Muscle of leg (tissue), 16 donors: ENCODE measurements at places on chromosomes 12 and 14. TPM values are rescaled to one million over a fixed set of nuclear protein-coding genes. Genes with fewer than 3 reads are reported as not detected.

Gene POTEG
- not detected for total RNA-seq

DNA sequence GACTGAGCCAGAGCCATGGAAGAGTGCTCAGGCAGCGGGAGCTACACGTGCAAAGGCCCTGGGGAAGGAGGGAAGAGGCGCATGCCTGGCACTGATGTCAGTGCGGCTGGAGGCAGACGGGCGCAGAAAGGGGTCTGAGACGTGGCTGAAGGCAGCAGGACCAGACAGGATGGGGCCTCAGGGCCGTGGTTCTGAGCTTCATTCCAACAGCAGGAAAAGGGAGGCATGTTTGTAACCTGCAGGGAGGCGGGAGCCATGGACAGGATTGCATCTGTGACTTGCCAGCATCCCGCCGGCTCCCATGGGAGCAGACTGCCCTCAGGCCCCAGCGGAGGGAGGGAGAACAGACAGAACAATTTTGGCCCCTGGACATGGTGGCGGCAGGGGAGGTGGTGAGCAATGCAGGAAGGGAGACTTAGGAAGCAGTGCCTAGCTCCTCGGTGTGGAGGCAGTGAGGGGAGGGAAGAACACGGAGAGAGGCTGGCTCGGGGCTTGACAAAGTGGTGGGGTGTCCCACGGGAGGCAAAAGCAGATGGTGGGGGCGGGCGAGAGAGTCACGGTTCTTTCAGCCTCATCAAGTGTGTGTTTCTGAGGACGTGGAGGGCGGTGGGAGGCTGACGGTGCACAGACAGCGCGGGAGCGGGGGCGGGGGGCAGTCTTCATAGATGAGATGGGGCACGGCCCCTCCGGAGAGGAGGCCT lies 33.3 kb upstream of the INF2 start:
- DNase-seq = no peak

DNA sequence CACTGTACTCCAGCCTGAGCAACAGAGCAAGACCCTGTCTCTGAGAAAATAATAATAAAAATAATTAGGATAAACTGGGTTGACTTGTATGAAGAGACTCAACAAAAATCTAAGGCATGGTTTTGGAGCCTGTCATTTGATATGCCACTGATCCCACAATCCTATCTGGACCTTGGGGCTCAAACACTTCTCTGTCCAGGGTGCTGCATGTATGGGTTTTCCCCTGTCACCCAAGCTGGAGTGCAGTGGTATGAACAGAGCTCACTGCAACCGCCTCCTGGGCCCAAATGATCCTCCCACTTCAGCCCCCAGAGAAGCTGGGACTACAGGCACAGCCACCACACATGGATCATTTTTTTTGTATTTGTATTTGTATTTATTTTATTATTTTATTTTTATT lies 5.3 kb upstream of the VSIG10 start:
- DNase-seq = no peak

GRCh38 chr12:126607867-126608266 lies 1542.6 kb downstream of the AACS start:
- DNase-seq = no peak

DNA sequence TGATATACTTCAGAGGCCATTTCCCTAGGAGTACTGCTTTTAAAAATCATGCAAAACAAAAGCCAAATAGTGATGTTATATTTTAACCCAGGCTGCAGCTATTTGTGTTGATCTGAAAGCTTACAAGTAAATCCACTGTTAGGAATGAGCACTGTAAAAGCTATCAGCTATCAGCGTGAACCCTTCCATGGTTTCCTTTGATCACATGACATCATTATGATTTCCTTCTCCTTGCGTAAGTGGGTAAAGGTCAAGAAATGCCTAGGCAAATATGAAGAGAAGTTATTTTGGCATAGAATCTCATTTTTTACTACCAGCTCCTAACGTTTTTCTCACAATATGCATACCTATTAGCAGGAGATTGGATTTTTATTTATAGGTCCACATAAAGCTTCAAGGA lies 48.6 kb upstream of the CATSPERB start:
- no peak for DNase-seq

Gene TMTC2
- 12.6 TPM for total RNA-seq

DNA sequence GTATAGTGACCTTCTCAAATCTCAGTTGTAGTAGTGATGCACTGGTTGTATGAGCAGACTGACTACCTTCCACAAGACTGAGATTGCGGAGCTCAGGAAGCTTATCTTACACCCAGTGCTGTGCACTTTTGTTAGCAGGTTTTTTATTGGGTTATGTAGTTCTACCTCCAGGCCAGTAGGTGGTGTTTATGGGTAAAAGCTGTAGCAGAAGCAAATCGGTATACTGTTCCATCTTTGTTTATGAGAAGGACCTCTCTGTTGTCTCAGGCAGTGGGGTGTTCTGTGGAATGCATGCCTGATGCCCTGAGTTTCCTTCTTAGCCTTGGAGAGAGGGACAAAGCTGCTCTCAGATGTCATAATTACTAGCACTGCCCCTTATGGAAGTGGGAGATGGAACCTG lies 217.8 kb downstream of the LRFN5 start:
- no peak for DNase-seq

Gene CLEC2D
- total RNA-seq = 8.5 TPM

GRCh38 chr14:34470319-34470718 lies 8.3 kb upstream of the SPTSSA start:
- DNase-seq = no peak

Gene IQSEC3
- total RNA-seq = 1.1 TPM

- DNase-seq = no peak
Measured at GRCh38 chr12:84726780-84727179, 185.8 kb downstream of the SLC6A15 start.

DNA sequence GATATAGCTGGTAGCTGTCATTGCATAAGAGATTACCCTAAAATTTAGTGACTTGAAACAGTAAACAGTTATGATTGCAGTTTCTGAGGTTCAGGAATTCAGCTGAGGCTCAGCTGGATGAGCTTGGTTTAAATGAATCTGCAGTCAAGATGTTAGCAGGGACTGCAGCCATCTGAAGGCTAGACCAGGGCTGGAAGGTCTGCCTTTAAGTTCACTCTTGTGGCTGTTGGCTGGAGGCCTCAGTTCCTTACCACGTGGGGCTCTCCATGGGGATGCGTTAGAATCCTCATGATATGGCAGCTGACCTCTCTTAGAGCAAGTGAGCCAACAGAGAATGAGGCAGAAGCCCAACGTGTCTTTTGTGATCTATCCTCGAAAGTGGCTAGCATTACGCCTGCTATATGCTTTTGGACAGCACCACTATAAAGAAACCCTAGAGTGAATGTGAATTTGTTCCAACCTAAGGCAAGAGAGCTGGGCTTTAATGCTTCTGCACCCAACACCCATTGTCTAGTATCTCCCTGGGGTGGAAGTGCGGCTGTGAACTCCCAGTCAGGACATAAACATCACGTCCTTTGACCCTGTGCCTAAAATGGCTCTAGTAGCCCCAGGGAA lies 26.0 kb downstream of the HSPB8 start:
- peak; percentile 83 for DNase-seq
